GM18507 (cell line): ENCODE measurements at places on chromosomes 3 and 15.

DNA sequence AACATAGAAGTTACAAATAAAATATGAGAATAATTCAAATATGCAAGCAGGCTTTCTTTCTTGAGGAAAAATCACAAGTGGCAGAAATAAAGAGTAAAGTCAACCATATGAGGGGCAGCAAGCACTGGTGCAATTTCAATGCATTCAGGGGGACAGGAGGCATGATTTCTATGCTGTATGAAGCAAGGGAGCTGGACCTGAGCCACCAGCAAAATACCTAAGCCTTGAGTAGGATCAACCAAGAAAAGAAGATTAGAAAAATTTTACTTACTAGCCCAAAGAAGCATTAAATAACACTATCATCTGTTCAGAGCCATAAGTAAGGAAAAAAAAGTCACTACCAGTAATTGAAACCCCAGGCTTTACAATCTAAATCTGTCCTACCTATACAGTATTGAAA lies 6.3 kb downstream of the ADGRG7 start:
- DNase-seq = no peak

DNA sequence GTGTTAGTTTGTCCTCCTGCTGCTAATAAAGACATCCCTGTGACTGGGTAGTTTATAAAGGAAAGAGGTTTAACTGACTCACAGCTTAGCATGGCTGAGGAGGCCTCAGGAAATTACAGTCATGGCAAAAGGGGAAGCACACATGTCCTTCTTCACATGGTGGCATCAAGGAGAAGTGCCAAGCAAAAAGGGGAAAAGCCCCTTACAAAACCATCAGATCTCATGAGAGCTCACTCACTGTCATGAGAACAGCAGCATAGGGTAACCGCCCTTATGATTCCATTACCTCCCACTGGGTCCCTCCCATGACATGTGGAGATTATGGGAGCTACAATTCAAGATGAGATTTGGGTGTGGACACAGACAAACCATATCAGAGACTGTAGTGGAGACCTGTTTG lies 27.0 kb downstream of the TM2D3 start:
- no peak for DNase-seq

GRCh38 chr3:197807969-197808587 lies 17.0 kb downstream of the LRCH3 start:
- DNase-seq = no peak

DNA sequence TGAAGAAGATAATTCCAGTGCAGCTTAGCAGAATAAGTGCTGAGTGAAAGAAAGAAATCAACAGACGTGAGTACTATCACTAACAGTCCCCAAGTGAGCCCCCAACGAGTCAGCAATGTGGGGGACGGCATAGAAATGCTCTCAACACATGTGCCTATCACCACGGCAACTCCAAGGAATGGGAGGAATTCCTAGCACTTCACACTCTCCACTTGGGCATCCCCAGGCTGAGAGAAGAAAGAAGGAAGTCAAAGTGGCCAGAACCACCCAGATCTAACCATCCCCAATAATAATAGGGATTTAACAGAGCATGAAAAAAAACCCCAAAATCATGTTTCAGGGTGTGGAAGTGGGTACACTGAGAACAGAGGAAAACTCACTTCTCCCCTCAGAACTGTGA lies 29.3 kb upstream of the CPNE4 start:
- no peak for DNase-seq

- DNase-seq = no peak
Measured at GRCh38 chr15:100249096-100249815, 92.5 kb downstream of the ADAMTS17 start.

DNA sequence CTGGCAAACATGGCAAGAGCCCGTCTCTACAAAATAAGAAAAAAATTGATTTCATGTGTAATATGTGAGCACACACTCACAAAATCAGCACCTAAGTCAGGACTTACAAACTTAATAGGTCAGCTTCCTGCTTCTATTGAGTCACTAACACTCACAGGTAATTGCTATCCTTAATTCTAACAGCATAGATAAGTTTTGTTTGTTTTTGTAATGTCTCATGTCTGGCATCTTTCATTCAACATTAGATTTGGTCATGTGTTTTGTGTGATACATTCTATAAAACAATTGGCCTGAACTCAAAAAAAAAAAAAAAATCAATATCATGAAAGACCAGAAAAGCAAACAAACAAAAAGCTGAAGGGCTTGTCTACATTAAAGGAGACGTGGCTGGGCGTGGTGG lies 564.7 kb downstream of the AGBL1 start:
- DNase-seq = no peak

GRCh38 chr15:78749831-78750230 lies 61.4 kb downstream of the ADAMTS7 start:
- DNase-seq = no peak

GRCh38 chr3:103184772-103185171 lies 750.0 kb downstream of the ZPLD1 start:
- no peak for DNase-seq

- no peak for DNase-seq
Measured at GRCh38 chr3:14401692-14402303, 608 bp upstream of the SLC6A6 start.

GRCh38 chr15:64500695-64501395 lies 40.5 kb downstream of the ZNF609 start:
- DNase-seq = no peak

DNA sequence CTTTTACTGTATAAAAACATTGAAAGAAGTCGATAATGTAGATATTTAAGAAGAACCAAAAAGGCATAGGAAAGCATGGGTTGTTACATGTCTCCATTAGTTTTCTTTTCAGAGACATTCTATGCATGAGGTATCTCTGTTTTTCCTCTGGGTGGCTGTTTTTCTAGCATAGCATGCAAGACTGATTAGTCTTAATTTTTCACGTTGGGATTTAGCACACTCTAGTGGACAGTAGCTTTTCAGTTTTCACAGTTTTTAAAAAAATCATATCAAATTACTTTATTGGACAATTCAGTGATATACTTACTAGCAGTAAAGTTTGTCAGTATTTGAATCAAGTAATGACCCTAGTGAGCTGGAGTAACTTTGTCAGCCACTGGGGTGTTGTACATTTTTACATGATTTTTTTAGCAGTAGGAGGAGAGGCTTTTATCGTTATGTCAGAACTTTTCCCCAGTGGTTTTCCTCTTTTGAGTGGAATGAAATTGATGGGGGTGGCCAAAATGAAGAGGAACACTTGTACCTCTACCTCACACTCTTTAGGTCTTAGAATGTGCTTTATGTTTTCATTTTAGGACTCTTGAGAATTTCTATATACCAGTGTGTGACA lies 57.2 kb downstream of the SEC22A start:
- no peak for DNase-seq

DNA sequence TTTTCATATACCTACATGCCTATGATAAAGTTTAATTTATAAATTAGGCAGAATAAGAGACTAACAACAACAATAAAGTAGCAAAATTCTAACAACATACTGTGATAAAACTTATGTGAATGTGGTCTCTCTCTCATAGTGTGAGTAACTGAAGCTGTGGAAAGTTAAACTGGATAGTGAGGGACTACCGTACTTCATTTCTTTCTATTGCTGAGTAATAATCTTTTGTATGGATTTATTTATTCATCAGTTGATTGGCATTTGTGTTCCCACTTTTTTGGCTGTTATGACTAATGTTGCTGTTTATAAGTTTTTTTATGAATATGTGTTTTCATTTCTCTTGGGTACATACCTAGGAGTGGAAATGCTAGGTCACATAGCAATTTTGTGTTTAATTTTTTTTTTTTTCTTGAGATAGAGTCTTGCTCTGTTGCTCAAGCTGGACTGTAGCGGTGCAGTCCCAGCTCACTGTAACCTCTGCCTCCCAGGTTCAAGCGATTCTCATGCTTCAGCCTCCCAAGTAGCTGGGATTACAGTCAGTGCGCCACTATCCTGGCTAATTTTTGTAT lies 41.0 kb downstream of the RNF111 start:
- no peak for DNase-seq

DNA sequence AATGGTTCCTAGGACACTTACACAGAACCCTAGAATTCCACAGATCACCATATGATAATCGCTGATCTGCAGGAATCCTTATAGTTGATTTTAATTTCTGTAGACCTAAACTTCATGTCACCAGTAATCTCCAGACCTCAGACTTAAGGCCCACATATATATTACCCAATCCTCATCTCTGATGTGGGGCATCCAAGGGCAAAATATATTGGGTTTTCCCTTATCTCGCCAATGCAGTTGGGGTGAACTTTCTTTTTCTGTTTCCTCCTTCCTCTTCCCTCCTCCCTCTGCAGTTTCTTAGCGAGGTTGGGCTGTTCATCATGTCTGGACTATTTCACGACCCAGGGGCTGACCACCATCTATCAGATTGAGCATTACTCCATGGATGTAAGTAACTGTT lies 230.2 kb downstream of the P3H2 start:
- no peak for DNase-seq

- DNase-seq = no peak
Measured at GRCh38 chr3:30475038-30475808, 131.2 kb upstream of the TGFBR2 start.

GRCh38 chr15:34436126-34436955 lies 1.3 kb downstream of the GOLGA8A start:
- DNase-seq = no peak

GRCh38 chr3:9864200-9864927 lies 15.7 kb downstream of the CIDEC start:
- no peak for DNase-seq

DNA sequence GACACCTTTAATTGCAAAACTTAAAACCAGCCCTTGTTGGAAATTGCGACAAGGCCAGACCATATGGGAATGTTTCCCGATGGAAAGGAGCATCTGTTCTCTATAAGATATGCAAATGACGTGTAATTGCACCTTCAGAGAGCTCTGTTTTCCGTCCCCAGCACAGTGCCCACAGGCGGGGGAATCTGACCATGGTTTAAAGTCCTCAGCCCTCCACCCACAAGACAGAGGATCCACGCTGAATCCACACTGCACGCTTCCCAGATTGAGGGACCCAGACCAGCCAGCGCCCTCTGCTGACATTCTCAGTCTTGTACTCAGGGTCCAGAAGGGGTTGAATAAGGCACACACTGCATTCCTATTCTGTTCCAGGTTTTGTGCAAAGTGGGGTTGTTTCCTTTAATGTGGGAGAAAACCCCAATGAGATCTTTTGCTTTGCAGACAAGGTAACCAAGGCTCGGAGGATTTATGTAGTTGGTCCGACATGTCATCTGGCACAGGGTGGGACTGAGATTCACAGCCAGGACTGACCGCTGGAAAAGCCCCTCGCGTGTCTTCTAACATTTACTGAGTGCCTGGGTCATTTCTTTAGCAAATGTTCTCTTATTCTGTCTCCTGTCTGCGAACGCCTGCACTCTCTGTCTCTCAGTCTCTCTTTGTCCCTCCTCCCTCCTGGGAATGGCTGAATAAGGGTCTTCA lies 36.8 kb upstream of the KLHL25 start:
- no peak for DNase-seq

DNA sequence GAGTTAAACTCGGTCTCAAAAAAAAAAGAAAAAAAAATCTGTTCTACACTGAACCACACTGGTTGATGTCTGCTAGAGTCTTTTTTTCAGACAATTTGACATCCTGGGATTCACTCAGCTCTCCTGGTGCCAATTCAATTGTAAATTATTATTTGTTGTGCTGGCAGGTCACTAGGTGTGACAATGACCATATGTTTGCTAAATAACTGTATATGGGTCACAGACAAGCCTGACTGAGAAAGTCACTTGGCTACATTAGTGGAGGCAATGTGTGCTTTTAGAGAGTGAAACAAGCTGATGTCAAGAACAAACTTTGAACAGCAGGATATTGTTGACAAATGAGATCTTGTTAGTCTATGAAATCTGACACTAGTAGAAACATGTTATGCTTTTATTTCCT lies 1379.1 kb downstream of the ZPLD1 start:
- no peak for DNase-seq
